ENCODE measurements at places on chromosomes 1 and 21. TPM values are rescaled to one million over a fixed set of nuclear protein-coding genes. Genes with fewer than 3 reads are reported as not detected.

Gene GPR25
- total RNA-seq, result not detected

Gene SLC30A2
- 2.3 TPM for total RNA-seq

Gene CFHR4
- 1.4 TPM for total RNA-seq

Gene TRIM17
- 1.3 TPM for total RNA-seq

Gene C1QC
- total RNA-seq, result not detected

Gene KRTAP11-1
- total RNA-seq, result not detected

Gene OR2T2
- total RNA-seq, result 0.32 TPM

Gene SPATA45
- not detected for total RNA-seq

Gene TNFAIP8L2
- total RNA-seq, result 1.5 TPM

Gene CACHD1
- 29.8 TPM for total RNA-seq

Gene ZSWIM5
- 2.4 TPM for total RNA-seq

Gene SYT14
- total RNA-seq, result 17.8 TPM

Gene LMOD1
- total RNA-seq, result 0.87 TPM

Gene EDARADD
- 3.6 TPM for total RNA-seq

Gene RPL22
- 343 TPM for total RNA-seq

Gene CYYR1
- total RNA-seq, result 0.15 TPM

Gene CDK11A
- 26.4 TPM for total RNA-seq

Gene FCRLA
- 0.18 TPM for total RNA-seq

Gene SCAMP3
- total RNA-seq, result 107 TPM

Gene TEKT2
- 27.3 TPM for total RNA-seq

Gene HCRTR1
- 0.79 TPM for total RNA-seq

Gene FAM131C
- total RNA-seq, result 1.5 TPM

Gene TMEM200B
- 1.8 TPM for total RNA-seq

Gene SON
- total RNA-seq, result 97.3 TPM

Gene BCL2L15
- total RNA-seq, result 0.57 TPM

Gene TMPRSS3
- 0.15 TPM for total RNA-seq

Gene CLCNKA
- not detected for total RNA-seq

Gene LINGO4
- total RNA-seq, result 0.28 TPM

Gene TFF1
- total RNA-seq, result 2.8 TPM

Gene ZBTB8A
- total RNA-seq, result 4.5 TPM

Gene ANP32E
- 48.2 TPM for total RNA-seq
